Fibroblast of skin of left quadriceps (primary cell): ENCODE measurements at places on chromosomes 3 and 15.
A peak's percentile ranks its signal among the peaks of the same experiment; 100 is the strongest.

GRCh38 chr3:39294446-39295183 lies 14.8 kb upstream of the CX3CR1 start:
- DNase-seq: no peak

DNA sequence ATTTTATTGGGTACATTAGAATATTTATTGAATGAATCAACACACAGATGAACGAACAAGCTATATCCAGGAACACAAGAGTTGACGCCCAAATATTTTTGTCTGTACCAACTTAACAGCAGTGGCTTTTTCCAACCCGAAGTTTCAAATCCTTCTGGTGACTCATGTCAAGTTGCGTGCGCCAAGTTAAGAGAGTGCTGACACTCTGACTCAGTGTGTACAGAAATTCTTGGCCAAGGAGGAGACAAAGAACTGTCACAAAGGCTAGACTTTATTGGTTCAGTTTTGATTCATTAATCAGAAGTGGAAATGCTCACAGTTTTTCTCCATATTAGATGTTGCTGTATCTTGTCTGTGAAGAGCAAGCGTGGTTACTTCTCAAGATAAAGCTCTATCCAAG lies 59.6 kb upstream of the TSC22D2 start:
- peak; percentile 79 for DNase-seq

- no peak for DNase-seq
Observed at GRCh38 chr3:123038751-123039150, 11.2 kb upstream of the SEMA5B start.

GRCh38 chr15:67148196-67148701 lies 82.8 kb downstream of the SMAD3 start:
- DNase-seq: no peak
